Fibroblast of skin of back (primary cell): ENCODE measurements at places on chromosomes 4 and X.

- peak; percentile 18 for DNase-seq
These were observed 34.5 kb upstream of the HELT start for GRCh38 chr4:184983672-184984356.

DNA sequence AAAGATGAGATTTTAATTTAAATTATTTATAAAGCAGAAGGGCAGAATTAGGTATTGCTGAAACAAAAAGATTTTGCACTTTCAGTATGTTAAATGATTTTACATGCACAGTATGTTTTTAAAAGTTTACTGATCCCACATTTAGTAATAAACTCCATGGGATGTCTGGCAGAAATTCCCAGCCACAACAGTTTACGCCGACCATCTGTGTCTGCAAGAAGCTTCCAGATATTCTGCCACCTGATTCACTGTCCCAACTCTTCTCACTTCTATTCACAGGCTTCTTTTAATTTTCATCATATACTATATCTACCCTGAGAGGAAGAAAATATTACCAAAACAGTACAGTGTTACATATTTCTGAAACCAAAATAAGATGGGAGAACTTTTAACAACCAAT is 115.8 kb upstream of the IQCM start:
- DNase-seq = no peak

DNA sequence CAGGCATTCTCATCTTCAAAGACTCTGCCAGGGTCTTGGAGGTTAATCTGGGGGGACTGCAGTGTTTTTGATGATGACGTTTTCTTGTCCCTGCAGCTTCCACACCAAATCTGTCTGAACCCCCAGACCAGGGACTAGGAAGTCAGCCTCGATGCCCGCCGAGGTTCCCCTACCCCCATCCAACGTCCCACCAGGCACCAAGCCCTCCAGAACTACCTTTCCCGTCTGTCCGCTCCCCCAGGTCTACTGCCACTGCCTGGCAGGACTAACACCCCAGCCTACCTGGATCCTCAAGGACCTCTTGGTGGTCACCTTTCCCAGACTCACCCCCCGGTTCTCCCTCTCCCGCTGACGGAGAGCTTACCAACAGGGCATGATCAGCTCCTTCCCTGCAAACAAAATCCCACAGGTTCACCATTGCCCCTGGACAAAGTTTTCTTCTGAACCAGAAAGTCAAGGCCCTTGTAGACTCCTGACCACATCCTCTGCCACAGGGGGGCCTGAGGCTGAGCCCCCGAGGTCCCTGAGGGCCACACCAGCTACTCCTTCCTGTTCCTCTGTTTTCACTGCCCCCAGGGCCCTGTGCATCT is 40.9 kb downstream of the HMX1 start:
- no peak for DNase-seq

- DNase-seq = no peak
These were observed 35.8 kb upstream of the TMEM164 start for GRCh38 chrX:109967156-109967555.

DNA sequence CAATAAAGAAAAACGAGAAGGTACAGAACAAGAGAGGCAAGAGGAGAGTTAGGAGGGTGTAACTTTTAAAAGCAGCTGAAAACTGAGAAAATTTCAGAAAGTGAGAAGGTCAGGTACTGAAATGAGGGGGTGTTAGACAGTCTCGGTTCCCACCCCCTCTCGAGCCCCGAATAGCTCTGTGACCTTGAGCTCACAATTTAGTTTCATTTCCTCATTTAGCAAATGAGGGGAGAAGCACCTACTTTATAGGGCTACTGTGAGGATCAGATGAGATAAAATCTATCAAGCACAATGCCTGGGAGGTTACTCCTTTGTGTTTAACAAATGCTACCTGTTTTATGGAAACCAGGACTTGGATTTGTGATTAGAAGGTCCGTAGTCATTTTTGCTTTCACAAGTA is 4.9 kb downstream of the UGT8 start:
- no peak for DNase-seq

DNA sequence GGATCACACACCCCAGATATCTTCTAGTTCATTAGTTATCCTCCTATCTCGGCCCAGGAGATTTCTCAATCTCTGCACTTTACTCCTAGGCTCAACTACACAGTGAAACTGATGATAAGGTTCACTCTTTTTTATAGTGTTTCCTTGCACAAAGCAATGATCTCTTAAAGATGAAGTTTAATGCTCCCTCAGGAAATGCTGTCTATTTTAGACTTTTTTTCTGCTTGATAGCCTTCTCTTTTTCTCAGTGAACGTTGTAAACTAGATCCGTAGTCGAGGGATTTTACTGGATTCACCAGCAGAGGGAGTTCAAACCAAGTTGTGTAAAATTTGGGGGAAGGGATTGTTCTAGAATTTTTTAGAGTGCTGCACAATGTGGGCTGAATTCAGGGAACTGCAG is 269.6 kb downstream of the GBA3 start:
- DNase-seq = peak; percentile 67

DNA sequence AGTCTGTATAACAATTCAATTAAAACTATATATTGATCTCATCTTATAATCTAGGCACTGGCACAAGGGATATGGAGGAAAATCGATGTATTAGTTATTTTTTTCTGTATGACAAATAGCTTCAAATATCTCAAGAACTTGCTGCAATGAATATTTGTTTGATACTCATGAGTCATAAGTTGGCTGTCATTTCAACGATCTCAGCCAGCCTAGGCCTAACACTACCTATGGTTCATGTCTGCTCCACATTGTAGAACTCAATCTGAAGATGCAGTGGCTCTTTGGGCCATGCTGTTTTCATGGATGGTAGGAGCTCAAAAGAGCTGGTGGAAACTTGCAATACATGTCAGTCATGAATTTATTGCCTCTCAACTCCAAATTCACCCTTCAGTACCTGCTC is 44.7 kb downstream of the MAGEB17 start:
- DNase-seq = peak; percentile 57

DNA sequence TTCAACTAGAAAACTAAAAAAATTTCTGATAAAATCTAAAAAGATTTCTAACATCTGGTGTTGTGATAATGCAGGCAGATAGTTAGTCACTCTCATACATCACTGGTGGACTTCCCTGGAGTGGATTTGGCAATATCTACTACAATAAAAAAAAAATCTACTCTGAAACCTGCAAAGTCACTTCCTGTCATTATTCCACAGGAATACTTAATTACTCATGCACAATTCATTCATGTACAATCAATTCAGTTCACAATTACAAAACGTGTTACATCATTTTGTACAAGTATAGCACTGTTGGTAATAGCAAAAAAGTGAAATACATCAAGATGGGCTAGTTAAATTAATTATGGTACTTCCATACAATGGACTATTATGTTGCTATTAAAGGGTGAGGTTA is 16.5 kb upstream of the RHOH start:
- peak; percentile 65 for DNase-seq

- DNase-seq = no peak
These were observed 157.4 kb downstream of the HS3ST1 start for GRCh38 chr4:11271263-11271662.

- DNase-seq = peak; percentile 21
These were observed at the start of gene SYTL4 for GRCh38 chrX:100731441-100732281. Gene SYTL4, minus strand, starts transcription at chrX:100732121. Its CDS starts 30,084 bp downstream, at chrX:100702037.

GRCh38 chrX:153708415-153708814 is 15.8 kb downstream of the BCAP31 start:
- DNase-seq = peak; percentile 69

GRCh38 chrX:83845397-83845796 is 15.5 kb upstream of the CYLC1 start:
- peak; percentile 1 for DNase-seq

DNA sequence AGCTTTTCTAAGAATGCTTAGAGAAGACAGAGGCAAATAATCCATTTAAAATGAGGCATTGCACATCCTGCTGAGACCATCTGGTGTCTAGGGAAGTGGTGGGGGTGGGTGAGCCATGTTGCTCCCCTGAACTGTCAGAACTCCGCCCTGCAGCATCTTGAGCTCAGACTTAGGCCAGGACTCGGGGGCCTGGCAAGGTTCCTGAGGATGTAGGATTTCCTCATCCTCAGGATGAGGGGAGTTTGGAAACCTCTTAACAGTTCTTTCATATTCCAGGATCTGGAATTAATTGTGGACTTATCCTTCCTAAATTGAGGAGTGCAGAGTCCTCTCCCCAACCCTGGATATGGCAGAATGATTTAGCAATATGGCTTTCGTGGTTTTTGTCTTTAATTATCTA is 6.6 kb downstream of the TLL1 start:
- DNase-seq = no peak

DNA sequence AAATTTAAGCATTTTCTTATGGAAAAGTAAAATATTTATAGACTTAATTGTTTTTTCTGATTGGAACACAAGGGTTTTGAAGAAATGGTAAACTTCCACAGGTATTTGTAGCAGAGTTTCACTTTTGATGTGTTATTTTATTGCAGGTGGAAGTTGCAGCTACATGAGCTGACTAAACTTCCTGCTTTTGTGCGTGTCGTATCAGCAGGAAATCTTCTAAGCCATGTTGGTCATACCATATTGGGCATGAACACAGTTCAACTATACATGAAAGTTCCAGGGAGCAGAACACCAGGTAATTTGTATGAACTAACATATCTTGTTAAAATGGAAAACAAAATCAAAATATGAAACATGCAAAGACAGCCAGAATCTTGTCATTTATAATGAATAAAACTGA is 117.4 kb downstream of the DIPK2B start:
- DNase-seq = no peak

- DNase-seq = no peak
These were observed 653.8 kb upstream of the CPEB2 start for GRCh38 chr4:14348506-14348905.

- DNase-seq = no peak
These were observed 20.1 kb downstream of the SH3TC1 start for GRCh38 chr4:8219236-8219635.

DNA sequence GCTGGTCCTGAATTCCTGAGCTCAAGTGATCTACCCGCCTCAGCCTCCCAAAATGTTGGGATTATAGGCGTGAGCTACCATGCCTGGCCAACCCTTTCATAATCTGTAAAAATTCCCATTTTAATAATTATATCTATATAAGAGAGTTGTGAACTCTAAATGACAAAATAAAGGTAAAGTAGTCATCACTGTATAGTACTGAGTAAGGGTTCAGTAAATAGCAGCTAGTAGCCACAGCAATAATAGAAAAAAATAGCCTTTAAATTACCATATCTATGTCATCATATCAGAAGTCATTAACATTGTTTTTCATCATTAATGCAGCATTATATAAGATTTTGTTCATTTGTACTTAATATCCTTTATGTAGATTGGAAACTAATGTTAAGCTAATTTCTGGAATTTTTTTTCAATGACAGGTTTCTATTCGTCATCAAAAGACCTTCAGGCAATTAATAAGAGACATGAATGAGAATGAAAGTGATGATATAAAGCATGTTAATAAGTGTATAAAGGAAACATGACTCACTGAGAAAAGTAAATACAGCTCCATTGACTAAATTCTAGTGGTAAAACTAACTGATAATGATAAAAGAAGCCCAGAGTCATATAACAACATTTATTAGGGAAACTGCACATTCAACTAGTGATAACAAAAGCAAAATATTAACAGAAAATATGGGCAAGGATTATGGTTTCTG is 85.9 kb upstream of the UGT8 start:
- no peak for DNase-seq

DNA sequence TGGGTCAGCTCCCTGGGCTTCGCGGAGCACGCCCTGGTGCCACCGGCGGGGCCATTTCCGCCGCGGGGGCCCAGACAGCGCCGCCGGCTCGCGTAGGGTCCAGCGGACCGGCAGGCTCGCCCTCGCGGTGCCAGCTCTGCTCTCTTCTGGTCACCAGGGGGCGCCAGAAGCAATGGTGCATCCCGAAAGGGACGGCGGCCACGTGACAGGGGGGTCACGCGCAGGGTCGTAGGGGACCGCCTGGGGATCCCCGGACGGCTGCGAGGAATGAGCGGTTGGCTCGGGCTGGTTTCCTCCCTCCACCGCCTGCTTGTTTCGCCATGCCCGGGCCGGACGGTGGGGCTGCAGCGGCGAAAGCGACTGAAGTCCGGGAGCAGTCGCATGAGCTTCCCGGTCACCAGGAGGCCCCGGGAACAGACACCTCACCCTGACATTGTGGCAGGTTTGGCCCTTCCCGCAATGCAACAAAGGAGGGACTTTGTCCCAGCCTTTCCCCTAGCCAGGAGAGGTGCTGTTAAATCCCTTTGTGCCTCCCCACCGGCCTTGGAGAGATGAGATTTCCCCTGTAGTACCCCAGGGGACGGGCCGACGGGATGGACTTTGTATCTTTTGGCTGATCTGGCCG is 15.8 kb downstream of the ZCCHC12 start:
- DNase-seq = peak; percentile 45

DNA sequence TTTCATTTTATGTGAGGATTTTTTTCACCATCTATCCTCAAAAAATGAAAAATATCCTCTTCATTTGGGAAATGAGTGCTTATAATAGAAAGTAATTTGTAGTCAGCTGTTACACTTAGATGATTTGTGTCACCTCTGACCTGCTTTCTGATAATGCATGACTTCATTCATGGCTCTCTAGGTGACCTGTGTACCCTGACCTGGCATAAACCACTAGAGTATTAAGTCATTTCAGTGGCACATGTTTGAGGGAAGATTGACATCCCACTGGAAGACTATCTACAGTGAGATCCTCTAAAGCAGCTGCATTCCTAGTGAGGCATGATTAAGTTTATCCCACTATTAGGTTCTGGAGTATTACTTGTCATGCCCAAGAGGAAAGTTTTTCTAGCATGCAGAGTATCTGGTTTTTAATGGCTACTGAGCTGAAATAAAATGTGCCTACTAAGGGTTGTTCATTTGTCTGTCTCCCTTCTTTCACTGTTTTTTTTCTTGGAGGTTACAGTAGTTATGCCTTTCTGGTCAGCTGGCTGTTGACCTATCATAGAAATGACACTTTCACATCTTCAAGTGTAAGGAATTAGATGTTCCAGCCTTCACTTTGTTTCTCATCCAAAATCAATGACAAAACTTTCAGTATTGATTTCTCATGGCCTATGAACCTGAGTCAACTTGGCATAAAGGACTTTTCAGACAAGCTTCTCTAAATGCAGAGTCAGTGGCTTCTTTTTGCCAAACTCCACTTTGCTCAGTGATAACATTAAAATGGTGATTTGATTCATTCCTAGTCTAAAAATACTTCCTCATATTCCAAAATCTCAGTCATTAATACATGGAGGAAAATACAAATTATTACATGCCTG is 33.1 kb downstream of the TET2 start:
- DNase-seq = no peak

DNA sequence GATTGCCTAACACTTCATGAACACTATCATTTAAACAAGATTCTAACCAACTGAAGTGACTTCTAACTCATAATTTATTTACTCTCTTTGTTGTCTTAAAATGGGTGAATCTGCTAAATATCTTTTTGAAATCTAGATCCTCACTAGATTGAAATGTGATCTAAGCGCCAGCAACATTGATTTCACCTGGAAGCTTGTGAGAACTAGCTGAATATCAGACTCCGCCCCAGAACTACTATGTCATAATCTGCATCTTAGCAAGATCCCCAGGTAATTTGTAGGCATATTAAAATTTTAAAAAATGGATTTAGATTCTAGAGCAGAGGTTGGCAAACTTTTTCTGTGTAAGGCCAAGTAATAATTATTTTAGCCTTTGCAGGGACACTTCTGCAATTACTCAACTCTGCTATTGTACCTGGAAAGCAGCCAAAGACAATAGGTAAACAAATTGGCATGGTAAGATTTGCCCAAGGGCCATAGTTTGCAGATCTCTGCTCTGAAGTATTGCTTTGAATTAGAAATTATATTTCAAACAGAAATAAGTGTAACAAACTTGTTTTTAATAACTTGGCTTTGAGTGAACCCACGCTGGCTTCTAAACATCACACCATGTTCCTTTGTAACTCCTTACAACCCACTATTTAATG is 121.5 kb downstream of the REELD1 start:
- no peak for DNase-seq

GRCh38 chr4:36099509-36099908 is 144.8 kb downstream of the ARAP2 start:
- DNase-seq = no peak
